Jurkat, Clone E6-1 (cell line): ENCODE measurements at places on chromosomes 3 and 15.

DNA sequence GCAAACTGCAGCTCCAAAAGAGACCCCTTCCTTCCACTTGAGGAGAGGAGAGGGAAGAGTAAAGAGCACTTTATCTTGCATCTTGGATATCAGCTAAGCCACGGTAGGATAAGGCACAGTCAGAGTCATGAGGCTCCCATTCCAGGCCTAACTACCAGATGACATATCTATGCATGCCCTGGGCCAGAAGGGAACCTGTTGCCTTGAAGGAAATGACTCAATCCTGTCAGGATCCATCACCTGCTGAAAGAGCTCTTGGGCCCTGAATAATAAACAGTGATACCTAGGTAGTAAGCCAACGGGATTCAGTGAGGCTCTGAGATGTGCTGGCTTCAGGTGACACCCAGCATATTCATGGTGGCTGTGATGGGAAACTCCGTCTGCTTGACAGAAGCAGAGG lies 118.5 kb upstream of the EPHA3 start:
- no peak for DNase-seq

DNA sequence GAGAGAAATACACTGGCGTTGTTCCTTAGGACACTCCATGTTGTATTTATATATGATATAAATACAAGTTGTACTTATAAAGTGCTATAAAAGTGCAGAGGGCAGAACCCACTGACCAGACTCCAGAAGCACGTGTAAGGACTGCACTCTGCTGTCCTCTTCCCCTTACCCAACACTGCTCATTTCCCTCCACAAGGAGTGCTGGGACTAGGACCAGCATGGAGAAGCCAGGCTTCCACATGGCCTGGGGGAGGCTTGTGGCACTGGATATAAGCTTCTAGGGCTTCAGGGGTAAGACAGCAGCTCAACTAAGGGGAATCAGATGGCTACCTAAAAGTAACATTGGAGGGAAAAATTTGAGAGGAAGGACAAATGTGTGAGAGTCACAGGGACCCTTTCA lies 556.9 kb downstream of the IGSF11 start:
- no peak for DNase-seq

- no peak for DNase-seq
These were observed 89.2 kb downstream of the FBN1 start for GRCh38 chr15:48556159-48556897.

DNA sequence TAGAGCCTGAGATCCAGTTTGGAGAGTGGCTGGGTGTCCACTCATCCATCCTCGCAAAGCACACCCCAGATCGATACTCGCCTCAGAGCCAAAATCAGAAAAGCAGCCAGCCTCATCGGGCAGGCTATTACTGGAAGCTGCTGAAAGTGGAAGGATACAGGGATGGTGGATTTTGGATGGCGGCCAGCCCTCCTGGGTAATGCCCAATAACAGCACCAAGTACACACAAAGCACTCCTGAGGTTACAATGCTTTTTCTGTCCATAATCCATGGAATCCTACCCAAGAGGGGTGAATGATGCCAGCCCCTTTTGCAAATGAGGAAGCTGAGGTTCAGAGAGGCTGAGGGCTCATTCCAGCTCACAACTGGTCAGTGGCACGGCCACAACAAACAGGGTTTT lies 93.1 kb upstream of the SLC6A11 start:
- DNase-seq = no peak

GRCh38 chr3:160931474-160931873 lies 173.7 kb downstream of the B3GALNT1 start:
- no peak for DNase-seq

DNA sequence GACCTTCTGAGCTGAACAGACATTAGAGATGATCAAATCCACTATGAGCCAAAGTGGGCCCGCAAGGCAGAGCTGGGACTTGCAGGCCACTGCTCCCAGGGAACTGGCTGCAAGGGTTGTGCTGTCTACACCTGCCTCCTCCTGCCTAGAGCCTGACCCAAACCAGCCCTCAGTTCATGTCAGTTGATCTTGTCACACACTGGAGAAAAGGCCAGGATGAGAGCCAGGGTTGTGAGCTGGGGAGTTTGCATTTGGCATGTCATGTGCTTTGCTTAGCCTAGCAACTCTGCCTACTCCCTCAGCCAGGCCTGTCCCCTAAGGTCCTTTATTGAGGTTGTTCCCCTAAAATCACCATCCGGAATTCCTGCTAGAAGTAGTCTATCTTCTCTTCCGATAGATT lies 67.8 kb downstream of the RAB11A start:
- DNase-seq = no peak

GRCh38 chr3:159824333-159824732 lies 164.3 kb upstream of the IL12A start:
- DNase-seq = no peak

- DNase-seq = no peak
These were observed 555.8 kb upstream of the ALCAM start for GRCh38 chr3:104810896-104811295.

- DNase-seq = no peak
These were observed 1.5 kb downstream of the CEP63 start for GRCh38 chr3:134487406-134487805.

- DNase-seq = peak; percentile 47
These were observed 16.8 kb downstream of the EXOSC7 start for GRCh38 chr3:44992555-44993470.
